ENCODE measurements at places on chromosomes 16 and 17.

DNA sequence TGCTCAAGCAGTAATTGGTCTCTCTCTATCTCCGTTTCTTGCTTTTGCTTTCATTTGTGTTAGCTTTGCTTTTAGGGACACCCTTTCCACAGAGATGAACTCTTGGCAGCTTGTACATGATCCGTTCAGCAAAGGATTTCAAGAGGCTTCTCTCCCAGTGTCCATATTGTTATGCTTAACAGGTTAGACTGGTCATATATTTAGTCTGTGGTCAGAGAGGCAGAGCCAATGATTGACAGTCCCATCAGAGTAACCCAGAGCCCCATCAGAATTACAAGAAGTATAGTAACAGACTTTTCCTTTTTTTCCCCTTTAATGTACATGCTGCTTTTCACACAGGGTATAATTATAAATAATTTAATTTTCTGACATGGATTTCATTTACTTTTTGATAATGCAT is 34.4 kb downstream of the GDPD1 start:
- no peak for DNase-seq

- no peak for DNase-seq
Measured at GRCh38 chr17:51165680-51166197, 472 bp upstream of the NME2 start.

GRCh38 chr17:39688945-39689344 is 1.1 kb upstream of the PGAP3 start:
- DNase-seq: no peak

- no peak for DNase-seq
Measured at GRCh38 chr17:322006-322780, 30.4 kb downstream of the RPH3AL start.

GRCh38 chr17:46810837-46811236 is 7.7 kb downstream of the WNT3 start:
- DNase-seq: no peak

GRCh38 chr16:81489547-81490267 is 45.1 kb downstream of the CMIP start:
- DNase-seq: no peak

DNA sequence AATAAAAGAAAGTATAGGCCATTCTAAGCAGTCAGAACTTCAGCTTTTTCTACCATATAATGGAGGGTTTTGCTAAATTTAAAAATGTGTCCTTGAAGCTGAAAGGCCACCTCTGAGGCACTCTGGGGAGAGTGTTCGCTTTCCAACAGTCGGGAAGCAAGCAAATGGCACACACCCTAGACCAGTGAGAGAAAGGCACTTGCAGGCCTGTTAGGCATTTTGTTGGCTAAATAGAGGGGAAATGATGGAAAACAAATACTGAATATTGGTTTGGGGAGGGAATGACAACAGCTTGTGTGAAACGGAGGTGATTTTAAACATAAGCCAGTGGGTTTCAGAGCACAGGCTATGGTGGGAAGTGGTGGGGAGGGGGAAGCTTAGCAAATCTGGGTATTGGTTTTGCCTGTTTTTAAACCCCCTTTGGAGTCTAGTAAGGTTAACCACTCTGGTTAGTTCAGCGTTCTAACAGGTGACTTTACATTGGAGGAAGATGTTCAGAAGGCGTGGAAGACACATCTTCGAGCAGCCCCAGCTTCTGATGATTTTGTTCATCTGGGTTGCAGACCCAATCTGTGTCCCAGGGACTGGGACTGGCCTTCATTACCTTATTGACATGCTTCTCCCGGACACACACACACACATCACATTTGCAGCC is 90.5 kb downstream of the PRKCA start:
- DNase-seq: no peak

DNA sequence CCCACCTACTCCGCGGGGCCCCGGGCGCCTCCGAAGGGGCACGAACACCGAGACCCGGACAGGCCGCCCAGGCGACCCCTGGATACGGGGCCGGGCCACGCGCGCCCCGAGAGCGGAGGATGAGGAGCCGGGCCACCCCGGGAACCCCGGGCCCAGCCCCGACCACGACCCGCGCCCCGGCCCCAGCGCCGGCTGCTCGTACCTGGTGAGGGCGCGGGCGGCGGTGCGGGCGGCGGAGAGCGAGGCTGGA is 192 bp downstream of the FASN start:
- DNase-seq: no peak

DNA sequence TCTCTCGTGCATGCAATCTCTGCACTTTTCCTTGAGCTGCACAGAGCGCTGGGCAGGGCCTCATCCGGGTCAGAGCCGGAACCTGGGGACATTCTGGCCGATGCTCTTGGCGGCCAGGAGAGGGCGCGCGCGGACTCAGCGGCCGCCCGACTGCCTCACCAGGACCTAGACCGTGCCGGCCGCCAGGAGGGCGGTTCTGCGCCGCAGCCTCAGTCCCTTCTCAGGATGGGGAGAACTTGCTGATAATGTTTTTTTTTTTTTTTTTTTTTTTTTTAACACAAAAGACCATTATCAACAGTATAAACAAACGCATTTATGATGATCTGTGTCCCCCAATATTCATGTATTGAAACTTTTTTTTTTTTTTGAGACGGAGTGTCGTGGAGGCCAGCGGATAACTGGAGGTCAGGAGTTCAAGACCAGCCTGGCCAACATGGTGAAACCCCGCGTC is 8.1 kb upstream of the FLYWCH2 start:
- DNase-seq: peak; percentile 77

DNA sequence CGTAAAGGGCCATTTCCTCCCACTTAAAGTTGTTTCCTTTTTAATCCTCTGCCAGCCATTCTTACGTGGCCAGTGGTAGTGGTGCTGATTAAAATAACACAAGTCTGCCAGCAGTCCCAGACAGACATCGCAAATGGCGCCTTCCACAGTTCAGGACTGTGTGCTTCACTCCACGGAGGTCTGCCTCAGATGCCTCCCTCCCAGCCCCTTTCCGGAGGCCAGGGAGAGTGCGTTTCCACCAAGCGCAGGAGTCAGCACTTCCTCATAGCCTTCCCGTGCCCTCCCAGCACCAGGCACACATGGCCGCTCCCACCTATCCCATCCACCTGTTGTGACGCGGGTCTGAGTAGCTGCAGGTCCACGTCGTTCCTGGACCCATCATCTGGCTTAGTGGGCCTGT is 205.6 kb downstream of the RPTOR start:
- DNase-seq: peak; percentile 71

- no peak for DNase-seq
Measured at GRCh38 chr17:36130346-36130745, 26.7 kb downstream of the CCL4 start.

GRCh38 chr17:61260071-61260797 is 139.4 kb upstream of the TBX2 start:
- no peak for DNase-seq

All from lung microvascular endothelial cell (primary cell).